ENCODE measurements at places on chromosomes 6 and 20. TPM values are rescaled to one million over a fixed set of nuclear protein-coding genes. Genes with fewer than 3 reads are reported as not detected.

DNA sequence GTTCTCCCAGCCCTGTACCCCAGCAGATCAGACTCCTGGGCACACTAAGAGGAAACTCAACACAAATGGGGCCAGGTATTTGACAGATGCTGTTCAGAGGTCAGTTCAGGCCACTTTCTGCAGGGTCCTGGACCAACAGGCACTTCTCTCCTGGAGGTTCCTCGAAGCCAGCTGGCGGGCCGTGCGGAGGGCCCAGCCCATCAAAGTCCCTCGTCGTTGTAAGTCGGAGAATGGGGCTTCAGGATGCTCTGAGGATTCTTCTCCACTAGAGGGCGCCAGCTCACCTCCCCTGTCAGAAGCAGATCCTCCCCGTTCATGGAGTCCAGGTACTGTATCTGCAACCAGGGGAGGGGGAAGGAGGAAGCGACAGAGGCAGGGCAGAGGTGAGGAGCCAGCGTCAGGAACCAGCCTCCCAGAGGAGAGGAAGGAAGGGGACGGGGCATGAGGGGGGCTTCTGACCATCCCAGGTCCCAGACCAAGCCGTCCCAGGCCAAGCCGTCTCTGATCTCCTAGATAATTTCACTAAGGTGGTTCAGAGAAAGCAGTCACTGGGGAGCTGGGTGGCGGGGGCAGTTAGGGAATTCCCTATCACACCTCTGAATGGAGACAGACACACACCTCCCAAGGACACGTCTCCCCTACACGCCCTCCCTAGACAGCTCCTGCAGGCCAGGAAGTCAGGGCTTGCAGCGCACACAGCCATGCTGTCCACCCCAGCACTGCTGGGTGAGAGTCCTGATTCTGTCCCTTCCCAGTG lies 11.7 kb upstream of the FAM83C start:
- no peaks in the 10 kb centered on the region for H3K36me3 ChIP-seq
- H3K27me3 ChIP-seq, result no peaks in the 10 kb centered on the region

- DNase-seq, result peak; percentile 77
- H3K27ac ChIP-seq, result peak overlapping the region; percentile 42
- peak overlapping the region; percentile 65 for H3K4me3 ChIP-seq
- no peaks in the 10 kb centered on the region for H3K36me3 ChIP-seq
- peaks cover 37% of the 10 kb centered on the region for H3K4me1 ChIP-seq
- H3K27me3 ChIP-seq, result no peaks in the 10 kb centered on the region
Observed at GRCh38 chr6:111625461-111626391, 20.0 kb upstream of the TRAF3IP2 start.

- no peak for DNase-seq
- no peak overlapping the region for H3K4me3 ChIP-seq
- H3K4me1 ChIP-seq, result peaks cover 13% of the 10 kb centered on the region
Observed at GRCh38 chr20:19430641-19431315, 218.3 kb downstream of the SLC24A3 start.

- H3K27ac ChIP-seq, result peak overlapping the region; percentile 42
- DNase-seq, result peak; percentile 22
- no peaks in the 10 kb centered on the region for H3K27me3 ChIP-seq
Observed at GRCh38 chr20:13822459-13822858, 37.6 kb downstream of the NDUFAF5 start.

Gene MMUT
- total RNA-seq, result 8.0 TPM

Gene AVP
- total RNA-seq, result not detected

GRCh38 chr6:18464176-18464575 lies 77.0 kb downstream of the RNF144B start:
- no peaks in the 10 kb centered on the region for H3K27me3 ChIP-seq
- no peaks in the 10 kb centered on the region for H3K4me1 ChIP-seq
- H3K36me3 ChIP-seq, result no peaks in the 10 kb centered on the region
- no peak overlapping the region for H3K27ac ChIP-seq
- no peak overlapping the region for H3K4me3 ChIP-seq

DNA sequence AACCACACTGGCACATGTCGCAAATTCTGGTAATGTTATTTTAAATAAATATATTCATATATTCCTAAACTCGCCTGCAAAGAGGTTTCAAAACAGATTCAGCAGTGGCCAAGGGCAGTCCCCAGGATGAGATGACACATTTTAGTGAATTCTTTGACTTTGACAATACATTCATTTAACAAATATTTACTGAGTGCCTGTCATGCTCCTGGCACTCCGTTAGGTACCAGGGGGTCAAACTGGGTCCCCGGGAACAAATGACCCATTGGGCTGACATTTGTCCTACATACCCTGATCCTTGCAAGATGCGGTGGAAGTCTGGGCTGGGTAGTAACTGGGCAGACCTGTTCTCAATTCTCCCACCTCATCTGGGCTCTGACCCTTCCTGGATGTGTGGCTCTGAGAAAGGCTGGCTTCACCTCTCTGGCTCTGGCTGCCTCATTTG lies 74.9 kb downstream of the FYN start:
- peak; percentile 60 for DNase-seq
- no peak overlapping the region for H3K4me3 ChIP-seq
- H3K27ac ChIP-seq, result peak overlapping the region; percentile 78
- H3K36me3 ChIP-seq, result no peaks in the 10 kb centered on the region
- peaks cover 37% of the 10 kb centered on the region for H3K4me1 ChIP-seq

Gene KIF6
- total RNA-seq, result 0.51 TPM

DNA sequence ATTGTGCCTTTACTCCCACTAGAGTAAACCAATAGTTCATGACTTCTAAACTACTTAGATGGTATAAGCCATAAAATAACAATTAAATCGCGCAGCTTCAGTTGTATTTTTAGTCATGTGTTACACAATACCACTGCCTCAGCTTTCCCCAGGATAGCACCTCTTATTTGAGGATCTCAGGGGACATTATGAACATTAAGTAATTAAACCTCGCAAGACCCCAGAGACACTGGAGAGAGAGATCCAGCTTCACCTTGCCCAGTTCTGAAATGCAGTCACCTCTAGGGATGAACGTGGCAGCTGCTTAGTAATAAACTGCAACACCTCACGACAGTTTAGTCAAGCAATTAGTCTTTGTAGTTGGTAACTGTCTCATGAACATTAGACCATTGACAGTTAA lies 87.1 kb downstream of the CFAP61 start:
- H3K27ac ChIP-seq, result no peak overlapping the region
- H3K36me3 ChIP-seq, result no peaks in the 10 kb centered on the region

Gene SH3BGRL2
- 2.2 TPM for total RNA-seq

Gene MYO6
- 10.9 TPM for total RNA-seq

DNA sequence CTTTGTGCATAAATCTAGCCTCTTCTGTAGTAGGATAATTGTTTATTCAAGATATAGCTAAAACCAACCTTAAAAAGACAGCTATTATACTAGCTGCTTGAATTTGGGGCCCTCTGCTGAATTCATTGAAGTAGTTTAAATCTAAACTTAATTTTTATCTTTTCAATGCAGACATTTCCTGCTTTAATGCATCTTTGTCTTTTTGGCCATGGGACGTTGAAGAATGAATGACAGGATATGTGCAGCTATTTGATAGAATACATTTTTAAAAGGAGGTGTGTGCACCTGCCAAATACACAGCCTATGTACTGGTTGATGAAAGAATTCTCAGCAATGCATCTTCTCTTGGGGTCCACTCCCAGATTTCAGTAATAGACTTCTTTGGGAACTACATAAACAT lies 524.9 kb downstream of the PHF3 start:
- no peak for DNase-seq
- no peak overlapping the region for H3K4me3 ChIP-seq
- H3K27ac ChIP-seq, result no peak overlapping the region
- no peaks in the 10 kb centered on the region for H3K4me1 ChIP-seq
- H3K36me3 ChIP-seq, result no peaks in the 10 kb centered on the region
- H3K27me3 ChIP-seq, result no peaks in the 10 kb centered on the region

Gene FABP7
- not detected for total RNA-seq

DNA sequence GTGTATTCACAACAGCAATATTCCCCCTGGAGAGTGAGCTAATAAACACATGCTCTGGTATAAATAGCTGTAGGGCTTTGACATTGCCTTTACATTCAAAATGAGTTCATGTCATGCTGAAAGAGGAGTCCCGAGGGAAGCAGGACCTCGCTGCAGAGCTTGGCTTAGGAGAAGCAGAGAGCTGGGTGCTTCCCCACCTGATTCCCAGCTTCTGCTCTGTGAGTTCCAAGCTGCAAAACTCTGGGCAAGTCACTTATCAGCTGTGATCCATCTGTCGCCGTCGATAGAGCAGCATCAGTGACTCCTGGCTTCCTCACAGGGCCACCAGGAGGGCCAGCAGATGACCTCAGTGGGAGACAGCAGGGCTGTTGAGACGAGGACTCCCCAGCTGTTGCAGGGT lies 241.8 kb downstream of the ANKRD60 start:
- no peaks in the 10 kb centered on the region for H3K36me3 ChIP-seq
- no peak overlapping the region for H3K27ac ChIP-seq
- peaks cover 19% of the 10 kb centered on the region for H3K4me1 ChIP-seq
- H3K4me3 ChIP-seq, result no peak overlapping the region
- no peak for DNase-seq

DNA sequence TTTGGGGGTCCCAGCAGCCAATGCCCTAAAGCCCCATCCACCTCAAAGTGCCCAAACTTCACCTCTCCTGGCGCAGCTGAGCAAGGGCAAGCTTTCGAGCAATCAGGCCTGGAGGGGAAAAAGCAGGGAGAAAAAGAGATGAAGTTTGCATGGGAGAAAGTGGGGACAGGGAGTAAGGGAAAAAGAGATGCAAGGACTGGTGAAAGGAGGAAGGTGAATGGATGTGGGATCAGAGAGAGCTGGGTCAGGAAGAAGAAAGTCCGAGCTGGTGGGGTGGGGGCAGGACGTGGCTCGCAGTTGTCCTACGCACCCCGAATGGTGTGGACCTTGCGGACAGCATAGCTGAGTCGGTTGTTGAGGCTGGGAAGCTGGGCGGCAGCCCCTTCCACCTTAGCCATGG lies 6.5 kb upstream of the PSORS1C2 start:
- H3K27me3 ChIP-seq, result no peaks in the 10 kb centered on the region
- peaks cover 12% of the 10 kb centered on the region for H3K4me1 ChIP-seq
- no peak overlapping the region for H3K4me3 ChIP-seq
- no peak for DNase-seq

Gene MCCD1
- not detected for total RNA-seq

Gene CDH22
- total RNA-seq, result not detected

GRCh38 chr6:170187669-170188566 lies 103.0 kb downstream of the DLL1 start:
- no peak for DNase-seq
- H3K27me3 ChIP-seq, result no peaks in the 10 kb centered on the region
- no peak overlapping the region for H3K27ac ChIP-seq

DNA sequence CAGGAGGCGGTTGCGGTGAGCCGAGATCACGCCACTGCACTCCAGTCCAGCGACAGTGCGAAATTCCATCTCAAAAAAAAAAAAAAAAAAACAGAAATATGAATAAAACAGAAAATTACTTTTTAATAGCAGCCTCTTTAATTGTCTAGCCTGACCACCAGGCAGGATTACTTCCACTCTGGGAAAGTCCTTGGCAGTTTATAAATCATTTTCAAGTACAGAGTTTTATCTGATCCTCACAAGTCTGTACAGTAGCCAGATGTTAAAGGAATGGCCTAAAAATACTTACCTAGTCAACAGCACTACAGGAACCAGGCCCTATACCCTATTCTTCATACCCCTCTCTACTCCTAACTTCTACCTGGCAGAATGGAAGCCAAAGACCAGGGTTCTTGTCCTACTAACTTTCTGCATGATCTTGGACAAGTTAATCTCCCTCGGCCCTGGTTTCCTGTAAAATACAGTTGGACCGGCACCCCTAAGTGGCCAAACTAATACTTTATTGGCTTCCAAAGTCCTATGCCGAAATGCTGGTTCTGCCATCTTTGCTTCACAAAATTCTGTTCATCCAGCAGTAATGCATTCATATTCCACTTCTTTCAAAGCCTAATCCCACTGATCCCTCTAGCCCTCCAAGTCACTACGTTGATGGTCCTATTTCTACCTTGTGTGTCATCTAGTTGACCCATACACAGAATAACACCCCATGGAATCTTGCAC lies 1.9 kb downstream of the EIF2S2 start:
- peak overlapping the region; percentile 84 for H3K27ac ChIP-seq
- no peaks in the 10 kb centered on the region for H3K27me3 ChIP-seq
- DNase-seq, result no peak

DNA sequence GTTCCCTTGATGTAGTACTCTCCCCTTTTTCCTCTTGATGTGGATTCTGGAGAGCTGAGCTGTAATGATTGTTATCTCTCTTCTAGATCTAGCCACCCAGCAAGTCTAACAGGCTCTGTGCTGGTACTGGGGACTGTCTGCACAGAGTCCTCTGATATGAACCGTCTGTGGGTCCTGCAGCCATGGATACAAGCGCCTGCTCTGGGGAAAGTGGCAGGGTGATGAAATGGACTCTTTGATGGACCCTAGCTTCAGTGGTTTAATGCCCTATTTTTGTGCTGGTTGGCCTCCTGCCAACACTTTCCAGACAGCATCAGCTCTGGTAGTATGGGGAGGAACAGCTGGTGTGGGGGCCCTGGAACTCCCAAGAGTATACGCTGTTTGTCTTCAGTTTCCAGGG lies 216.3 kb downstream of the ADGRG6 start:
- H3K4me1 ChIP-seq, result no peaks in the 10 kb centered on the region
- DNase-seq, result no peak
- no peak overlapping the region for H3K4me3 ChIP-seq
- H3K27me3 ChIP-seq, result peaks cover 5% of the 10 kb centered on the region
- no peak overlapping the region for H3K27ac ChIP-seq
- no peaks in the 10 kb centered on the region for H3K36me3 ChIP-seq

GRCh38 chr6:76892542-76892941 lies 570.7 kb downstream of the HTR1B start:
- H3K4me1 ChIP-seq, result no peaks in the 10 kb centered on the region
- no peak overlapping the region for H3K4me3 ChIP-seq
- no peaks in the 10 kb centered on the region for H3K36me3 ChIP-seq
- DNase-seq, result no peak
- H3K27me3 ChIP-seq, result no peaks in the 10 kb centered on the region

Measured in GM23248 (cell line).